ENCODE measurements at places on chromosomes 4 and X.

- peak; percentile 71 for DNase-seq
Measured at GRCh38 chr4:55635741-55636655, at the start of gene NMU. NMU (minus strand) TSS chr4:55636298; CDS start chr4:55636192, 106 bp downstream.

DNA sequence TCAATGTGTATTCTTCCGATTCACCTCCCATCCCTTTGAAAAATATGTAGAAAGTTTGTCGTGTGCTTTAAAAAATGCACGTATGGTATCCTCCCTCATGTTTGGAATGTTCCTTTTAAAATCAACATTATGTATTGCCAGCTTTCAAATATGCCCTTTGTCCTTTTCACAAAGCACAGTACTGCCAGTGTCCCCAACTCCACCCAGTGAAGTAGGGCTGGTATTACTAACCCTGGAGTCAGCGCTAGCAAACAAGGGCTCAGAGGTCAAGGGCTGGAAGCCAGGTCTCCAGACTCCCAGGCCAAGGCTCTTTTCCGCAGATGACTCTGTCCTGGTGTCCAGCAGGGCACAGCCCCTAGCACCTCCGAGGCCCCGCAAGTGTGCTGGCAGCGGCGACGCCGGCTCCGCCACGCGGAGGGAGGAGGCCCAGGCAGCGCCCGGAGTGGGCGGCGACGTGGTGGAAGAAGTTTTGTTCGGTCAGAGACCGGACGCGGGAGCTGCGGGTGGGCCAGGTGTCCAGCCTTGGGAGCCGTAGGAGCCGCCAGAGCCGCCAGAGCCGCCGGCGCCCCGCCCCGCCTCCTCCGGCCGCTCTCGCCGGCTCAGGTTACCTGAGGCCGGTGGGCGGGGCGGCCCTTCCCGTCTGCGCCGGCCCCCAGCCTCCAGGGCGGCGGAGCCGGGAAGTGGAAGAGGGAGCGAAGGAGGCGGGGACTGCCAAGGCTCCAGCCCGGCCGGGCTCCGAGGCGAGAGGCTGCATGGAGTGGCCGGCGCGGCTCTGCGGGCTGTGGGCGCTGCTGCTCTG lies at the start of gene IL13RA1:
IL13RA1 (plus strand) TSS at position 720 of the 799 bp plus-strand sequence; CDS start at position 753, 33 bp downstream.
- DNase-seq: peak; percentile 77

DNA sequence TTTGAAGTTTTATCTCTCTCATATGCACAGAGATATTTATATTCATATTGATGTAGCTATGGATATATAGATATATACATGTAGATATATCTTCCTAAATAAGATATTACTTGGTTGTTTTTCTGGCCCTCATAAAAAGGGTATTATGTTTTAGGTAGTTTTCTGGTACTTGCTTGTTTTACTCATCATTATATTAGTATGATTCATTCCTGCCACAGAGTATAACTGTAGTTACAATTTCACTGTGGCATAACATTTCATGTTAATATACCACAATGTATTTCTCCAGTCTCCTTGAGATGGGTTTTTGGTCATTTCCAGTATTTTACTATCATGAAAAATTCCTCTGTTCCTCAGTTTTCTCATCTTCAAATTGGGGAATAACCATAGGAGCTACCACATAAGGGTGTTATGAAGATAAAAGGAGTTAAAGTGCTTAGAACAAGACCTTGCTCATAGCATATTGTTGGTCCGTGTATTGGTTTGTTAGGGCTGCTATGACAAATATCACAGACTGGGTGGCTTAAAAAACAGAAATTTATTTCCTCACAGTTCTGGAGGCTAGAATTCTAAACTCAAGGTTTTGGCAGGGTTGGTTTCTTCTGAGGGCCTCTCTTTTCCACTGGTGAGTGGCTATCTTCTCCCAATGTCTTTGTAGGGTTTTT lies 129.7 kb downstream of the TMEM164 start:
- DNase-seq: no peak

GRCh38 chr4:74362347-74362746 lies 2.6 kb upstream of the EREG start:
- DNase-seq: no peak

GRCh38 chrX:153774576-153775292 lies 6.1 kb upstream of the SRPK3 start:
- DNase-seq: no peak

DNA sequence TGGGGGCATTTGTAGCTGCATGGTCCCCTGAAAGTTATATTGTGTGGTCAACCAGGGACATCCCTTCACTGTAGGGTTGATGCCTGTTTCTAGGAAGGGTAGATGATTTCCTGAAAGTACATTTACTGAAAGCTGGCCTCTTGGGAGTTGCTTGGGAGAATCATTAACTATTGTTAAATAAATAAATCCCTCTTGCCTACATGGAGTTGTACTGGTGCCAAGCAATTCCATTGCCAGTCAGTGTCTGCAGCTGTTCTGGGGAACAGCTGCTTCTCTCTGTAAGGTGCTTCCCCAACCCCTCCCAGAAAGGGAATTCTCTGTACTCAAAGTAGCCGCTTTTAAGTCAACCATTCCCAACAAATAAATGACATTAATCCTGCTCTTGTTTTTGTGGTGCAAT lies 51.1 kb downstream of the C4orf51 start:
- no peak for DNase-seq

- DNase-seq: no peak
Measured at GRCh38 chr4:83230928-83231327, 53.7 kb downstream of the COQ2 start.

DNA sequence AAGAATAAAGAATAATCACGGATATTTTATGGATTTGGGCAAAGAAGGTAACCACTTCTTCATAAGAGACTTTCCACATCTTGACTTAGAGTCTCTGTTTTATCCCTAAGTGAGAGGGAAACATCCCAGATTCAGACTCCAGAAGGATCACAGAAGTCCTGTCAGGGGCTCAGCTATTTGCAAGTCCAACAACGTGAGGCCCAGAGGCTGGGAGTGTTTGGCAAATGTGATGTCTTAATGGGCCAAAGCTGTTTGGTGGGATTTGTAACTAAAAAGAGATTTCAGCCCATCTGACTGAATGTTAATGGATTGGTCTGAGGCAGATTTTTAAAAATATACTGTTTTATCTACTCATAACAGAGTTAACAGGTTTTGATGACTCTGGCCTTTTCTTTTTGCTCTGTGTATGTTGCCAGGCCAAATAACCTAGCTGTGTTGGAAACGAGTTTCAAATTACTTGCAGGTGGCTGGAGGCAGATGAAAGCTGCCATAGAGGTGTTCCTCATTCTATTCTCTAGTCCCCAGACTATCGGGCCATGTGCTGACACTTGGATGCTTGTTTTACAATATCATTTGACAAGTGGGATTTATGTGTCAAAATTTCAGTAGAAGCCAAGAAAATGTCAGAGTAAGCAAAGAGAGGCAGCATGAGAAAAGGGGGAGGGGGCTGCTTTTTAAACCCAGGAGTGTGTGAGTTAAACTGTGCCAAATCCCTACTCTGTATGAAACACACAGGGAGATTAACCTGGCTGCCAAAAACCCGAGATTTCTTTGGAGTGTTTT lies 330.9 kb downstream of the DCHS2 start:
- DNase-seq: no peak

DNA sequence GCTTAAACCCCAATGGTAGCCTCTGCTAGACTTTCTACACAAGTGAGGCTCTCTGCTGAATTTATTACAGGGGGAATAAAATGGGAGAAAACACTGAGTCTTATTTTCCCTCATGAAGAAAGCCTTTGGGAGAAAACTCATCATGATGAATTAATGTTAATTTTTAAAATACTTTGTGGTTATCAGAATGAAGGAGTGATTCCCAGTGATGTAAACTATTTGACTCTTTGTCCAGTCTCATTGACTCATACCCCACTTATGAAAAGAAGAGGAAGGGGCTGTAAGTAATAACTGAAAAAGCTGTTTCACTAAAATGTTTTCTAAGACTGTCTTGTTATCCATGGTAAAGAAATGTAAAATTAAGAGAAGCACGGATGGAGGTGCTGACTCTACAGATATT lies 208.8 kb downstream of the GRIA3 start:
- no peak for DNase-seq
